ENCODE measurements at places on chromosomes 4 and X.

- no peak for DNase-seq
These were observed 2.9 kb downstream of the NDST4 start for GRCh38 chr4:115110191-115111181.

- peak; percentile 24 for DNase-seq
These were observed 44.9 kb downstream of the ZBTB49 start for GRCh38 chr4:4334798-4335520.

DNA sequence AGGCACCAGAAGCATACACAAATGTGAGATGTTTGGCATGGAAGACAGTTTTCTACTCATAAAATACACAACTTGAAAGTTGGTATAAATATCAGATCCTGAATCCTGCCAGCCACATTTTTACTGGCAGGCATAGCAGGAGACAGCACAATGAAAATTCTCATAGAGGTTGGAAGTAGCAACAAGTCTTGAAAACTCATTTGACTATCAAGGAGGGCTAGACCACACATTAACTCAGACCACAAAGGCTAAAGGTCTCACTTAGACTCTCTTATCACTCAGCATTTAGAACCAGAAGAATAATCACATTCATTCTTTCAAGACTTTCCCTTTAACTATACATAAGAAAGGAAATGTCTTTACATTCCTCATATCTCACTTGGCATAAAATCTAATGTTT lies 56.5 kb downstream of the SORBS2 start:
- DNase-seq: no peak

GRCh38 chr4:28014469-28014868 lies 1153.8 kb downstream of the STIM2 start:
- no peak for DNase-seq

DNA sequence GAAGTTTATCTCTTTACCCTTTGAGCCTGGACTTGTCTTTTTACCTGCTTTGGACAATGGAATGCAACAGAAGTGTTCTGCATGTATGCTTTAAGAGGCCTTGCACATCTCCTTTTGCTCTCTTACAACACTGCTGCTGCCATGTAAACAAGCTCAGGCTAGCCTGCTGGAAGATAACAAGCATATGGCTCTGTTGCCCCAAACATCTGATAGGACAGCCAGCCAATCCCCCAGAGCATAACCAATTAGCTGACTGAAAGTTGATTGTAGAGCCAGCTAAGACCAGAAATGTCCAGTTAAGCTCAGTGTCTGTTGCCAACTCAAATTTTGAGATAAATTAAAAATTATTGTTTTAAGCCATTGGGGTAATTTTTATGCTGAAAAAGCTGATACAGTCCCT lies 510.6 kb upstream of the CNKSR2 start:
- no peak for DNase-seq

DNA sequence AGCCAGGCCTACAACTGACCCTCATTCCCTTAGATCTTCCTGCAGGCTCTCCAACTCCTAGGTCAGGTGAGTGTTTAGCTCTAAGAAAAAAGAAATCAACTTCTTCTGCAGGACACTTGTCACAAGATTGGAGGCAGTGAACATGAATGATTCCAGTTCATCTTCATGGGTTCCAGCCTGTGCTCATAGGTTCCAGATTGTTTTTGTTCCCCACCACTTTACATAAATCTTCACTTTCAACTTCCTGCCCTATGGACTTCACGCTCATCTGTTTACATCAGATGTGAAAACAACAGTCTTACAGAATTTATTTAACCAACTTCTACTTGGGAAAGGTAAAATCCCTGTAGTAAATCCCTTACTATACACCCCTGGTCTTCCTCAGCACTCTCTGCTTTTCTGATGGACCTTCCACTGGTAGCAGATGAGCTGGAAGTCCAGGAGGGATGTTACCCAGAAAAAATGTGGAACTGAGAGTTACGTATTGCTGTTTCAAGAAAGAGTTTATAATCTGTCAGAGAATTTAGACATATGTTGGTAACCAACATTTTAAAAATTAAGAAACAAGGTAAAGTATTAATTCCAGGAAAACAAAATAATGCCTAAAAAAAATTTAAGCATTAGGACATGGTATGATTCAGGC lies 62.4 kb downstream of the ANAPC10 start:
- no peak for DNase-seq

DNA sequence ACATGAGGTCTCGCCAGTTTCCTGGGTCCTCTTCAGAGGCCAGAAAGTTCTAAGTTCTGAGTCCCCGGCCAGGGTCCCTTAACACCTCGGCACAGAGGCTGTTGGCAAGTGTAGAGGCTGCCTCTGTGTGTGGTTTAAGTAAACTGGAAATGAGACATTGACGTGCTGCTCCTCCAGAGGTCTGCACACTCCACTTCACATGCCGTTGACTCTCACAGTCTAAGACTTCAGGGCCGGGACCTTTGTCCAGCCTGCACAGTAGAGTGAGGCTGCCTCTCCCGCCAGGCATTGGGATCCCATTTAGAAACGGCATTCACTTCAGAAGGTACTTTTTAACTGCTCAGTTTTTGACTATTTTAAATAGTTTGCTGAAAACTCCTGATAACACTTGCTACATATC lies 10.6 kb upstream of the TADA2B start:
- DNase-seq: no peak

DNA sequence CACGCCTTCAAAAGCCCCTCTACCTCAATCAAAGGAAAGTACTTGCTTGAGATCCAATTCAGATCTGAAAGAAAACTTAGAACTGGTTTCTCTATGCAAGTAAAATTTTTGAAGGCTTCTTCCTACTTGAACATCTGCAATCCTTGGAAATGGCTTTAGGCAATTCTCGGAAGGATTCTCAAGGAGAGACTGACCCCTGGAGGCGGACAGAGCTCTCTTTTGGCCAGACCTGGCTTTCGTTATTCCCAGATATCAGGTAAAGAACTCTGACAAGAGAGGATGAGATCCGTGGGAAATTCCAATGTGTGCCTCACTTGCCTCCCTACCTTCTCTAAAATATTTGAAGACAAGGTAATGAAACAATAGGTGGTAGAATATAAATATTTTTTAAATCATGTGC lies 670.3 kb upstream of the FAM241A start:
- no peak for DNase-seq

- DNase-seq: no peak
These were observed 169.8 kb upstream of the GALNT7 start for GRCh38 chr4:172998527-172999469.

DNA sequence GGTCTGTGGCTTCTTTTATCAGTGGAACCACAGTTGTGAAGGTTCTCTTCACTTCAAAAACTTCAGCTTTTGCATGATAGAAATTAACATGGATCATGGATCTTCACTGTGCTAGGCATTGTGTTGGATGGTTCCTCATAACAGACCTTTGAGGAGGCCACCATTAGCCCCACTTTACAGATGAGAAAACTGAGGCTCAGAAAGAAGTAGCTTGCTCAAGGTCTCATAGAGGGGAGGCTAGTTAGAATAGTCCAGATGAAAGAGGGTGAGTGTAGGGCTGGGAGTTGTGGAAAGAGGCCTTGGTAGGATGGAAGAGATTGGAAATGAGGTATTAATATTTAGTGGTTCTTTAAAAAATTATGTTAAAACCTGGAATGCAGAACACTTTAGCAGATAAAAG lies 2.6 kb downstream of the TSR2 start:
- no peak for DNase-seq

DNA sequence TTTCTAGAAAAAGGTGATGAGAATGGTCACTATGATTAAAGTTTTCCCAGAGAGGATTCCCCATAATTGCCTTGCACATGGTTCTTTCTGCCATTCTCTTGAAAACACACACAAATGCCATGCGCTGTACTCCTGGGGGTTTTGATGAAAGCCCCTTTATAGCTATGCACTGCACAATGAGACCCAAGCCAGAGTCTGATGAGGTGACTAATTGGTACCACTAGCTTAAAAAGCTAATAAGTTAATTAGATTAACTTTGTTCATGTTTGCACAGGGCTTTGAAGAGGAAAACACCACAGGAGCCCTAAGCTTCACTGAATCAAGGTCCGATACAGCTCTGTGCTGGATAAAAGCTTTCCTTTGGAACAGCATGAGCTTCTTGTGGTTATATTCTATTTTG lies 132.2 kb downstream of the NKX6-1 start:
- no peak for DNase-seq
